ENCODE measurements at places on chromosomes 6 and 20.
A peak's percentile ranks its signal among the peaks of the same experiment; 100 is the strongest.

DNA sequence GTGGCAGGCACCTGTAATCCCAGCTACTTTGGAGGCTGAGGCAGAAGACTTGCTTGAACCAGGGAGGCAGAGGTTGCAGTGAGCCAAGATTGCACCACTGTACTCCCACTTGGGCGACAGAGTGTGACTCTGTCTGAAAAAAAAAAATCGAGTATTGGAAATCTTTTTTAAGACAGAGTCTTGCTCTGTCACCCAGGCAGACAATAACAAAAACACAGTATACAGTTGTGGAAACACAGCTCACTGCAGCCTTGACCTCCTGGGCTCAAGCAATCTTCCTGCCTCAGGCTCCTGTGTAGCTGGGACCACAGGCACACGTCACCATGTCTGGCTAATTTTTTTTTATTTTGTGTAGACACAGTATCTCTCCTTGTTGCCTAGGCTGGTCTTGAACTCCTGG is 15.0 kb downstream of the NANP start:
- no peak for DNase-seq

- peak; percentile 82 for DNase-seq
These were observed at the start of gene LRRC1 for GRCh38 chr6:53794720-53795339. LRRC1 (plus strand) TSS chr6:53795005; CDS start chr6:53795257, 252 bp downstream.

- DNase-seq, result no peak
These were observed 148.9 kb downstream of the NFATC2 start for GRCh38 chr20:51393571-51393970.

DNA sequence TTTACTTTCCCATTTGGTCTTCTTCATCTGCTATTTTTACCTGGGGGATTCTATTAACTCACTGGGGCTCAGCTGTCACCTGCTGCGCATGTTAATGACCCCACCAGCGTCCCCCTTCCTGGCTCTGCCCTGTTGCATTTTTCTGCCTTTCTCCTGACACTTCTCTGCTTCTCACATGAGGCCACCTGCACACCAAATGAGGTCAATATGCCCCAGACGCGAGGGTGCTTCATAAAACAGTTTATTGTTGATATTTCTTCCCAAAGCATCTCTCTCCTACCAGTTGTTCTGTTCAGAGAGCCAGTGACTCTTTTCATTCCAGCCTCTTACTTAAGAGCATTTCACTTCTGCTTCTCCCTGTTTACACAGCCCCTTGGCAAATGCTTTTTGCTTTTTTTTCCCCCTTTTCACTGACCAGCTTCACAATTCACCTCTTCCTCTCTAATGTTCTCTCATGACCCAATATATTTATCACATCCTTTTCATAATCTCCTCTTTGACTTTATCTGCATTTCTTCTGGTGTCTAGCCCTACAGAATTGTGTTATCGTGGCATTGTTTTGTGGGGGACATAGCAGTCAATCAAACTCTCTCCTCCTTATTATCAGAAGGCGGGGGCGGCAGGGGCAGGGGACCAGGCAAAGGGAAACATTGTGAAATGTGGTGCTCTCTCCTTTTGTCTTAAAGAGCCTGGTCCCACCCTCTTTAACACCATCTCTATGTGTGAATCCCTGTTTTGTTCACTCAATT is 545.8 kb upstream of the CITED2 start:
- no peak for DNase-seq

DNA sequence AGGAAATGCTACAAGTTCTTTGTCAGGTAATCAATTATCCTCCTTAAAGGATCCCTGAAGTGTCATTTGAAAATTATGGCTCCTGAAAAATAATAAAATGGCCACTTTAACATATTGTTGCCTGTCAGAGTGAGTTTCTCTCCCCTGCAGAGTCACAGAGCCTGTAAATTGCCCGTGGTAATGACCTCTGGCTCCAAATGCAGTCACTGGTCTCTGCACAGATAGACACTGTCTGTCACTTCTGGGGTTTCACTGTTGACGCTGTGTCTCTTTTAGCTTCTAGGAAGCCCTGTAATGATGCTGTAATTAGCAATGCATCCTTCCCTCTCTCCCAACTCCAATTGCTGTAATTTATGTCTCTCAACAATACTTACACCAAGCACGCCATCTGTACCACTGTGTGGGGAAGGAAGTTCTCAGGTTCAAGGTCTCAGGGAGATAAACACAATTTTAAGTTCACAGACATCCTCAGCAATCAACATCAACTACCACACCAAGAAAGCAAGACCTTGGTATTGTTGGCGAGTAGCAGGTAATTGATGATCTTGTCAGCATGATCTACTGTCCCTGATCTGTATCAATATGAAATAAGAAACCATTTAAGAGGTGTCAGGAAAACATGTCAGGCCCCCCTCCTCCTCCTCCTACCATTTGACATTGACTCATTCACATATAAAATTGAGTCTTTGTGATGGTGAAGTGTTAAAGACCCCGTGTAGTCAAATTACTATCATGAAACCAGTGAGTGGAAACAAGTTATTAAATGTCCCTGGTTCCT is 91.2 kb upstream of the SULF2 start:
- no peak for DNase-seq

- DNase-seq, result no peak
These were observed 181.1 kb downstream of the RPS12 start for GRCh38 chr6:132995432-132995831.

- DNase-seq, result no peak
These were observed 32.6 kb upstream of the APCDD1L start for GRCh38 chr20:58547623-58548475.

DNA sequence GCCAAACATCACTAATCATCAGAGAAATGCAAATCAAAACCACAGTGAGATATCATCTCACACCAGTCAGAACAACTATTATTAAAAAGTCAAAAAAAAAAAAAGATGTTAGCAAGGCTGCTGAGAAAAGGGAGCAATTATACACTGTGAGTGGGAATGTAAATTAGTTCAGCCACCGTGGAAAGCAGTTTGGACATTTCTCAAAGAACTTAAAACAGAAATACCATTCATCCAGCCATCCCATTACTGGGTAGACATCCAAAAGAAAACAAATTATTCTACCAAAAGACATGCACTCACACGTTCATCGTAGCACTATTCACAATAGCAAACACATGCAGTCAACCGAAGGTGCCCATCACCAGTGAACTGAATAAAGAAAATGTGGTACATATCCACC is 213.9 kb downstream of the TTLL2 start:
- no peak for DNase-seq

DNA sequence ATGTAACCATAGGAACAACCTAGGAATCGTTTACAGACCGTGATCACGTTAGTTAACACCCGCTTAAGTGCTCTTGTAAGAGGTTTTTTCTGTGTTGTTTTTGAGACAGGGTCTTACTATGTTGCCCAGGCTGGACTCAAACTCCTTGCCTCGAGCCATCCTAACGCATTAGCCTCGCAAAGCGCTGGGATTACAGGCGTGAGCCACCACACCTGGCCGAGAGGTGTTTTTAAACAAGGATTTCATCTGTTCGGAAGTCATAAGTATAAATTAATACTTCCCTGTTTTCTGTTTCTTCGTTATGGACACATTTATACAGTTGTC is 727 bp downstream of the MRS2 start:
- no peak for DNase-seq

DNA sequence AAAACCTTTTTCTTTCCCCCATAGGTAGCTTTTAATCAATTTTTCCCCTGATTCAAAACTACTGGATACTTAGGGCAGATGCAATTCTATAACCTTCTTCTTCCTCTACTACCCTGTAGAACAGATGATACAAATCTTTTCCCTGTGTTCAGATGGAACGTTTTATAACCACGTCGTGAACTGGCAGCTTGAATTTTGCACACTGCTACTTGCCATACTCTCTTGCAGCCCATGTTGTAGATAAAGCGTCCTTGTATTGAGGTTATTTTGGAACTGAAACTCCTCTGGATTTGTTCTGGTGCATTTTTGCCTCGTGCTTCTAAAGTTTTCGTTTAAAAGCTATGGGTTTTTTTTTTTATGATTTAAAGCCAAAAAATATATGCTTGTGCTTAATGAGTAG is 440.2 kb downstream of the RFPL4B start:
- no peak for DNase-seq

- no peak for DNase-seq
These were observed 178.5 kb downstream of the TRDN start for GRCh38 chr6:123458218-123458617.

- DNase-seq, result peak; percentile 29
These were observed 32.0 kb downstream of the POM121L2 start for GRCh38 chr6:27280064-27280539.

All from NCI-H774 (cell line).